ENCODE measurements at places on chromosomes 6 and 20.

DNA sequence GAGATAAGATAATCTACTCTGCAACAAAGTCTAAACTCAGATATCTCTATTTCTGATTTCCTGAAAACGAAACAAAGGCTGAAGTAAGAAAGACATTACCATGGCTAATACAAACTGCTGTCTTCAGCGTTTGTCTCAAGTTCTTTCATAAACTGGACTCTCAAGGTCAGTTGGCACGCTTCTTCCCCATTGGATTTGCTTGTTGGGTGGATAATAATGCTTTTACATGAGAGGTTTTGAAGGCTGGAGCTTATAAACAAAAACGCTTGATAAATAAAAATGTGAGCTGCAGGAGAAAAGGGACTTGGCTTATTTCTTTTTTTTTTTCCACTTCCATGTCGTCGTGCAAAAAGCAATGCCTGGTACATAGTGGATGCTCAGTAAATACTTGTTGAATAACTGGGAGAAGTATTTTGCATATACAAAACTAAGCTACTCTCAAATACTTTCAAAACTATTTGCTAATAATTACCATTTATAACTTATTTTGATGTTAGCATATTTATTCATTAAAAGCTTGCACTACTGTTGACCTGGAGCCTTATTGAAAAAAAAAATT is 65.7 kb upstream of the EEF1A1 start:
- no peak for DNase-seq

DNA sequence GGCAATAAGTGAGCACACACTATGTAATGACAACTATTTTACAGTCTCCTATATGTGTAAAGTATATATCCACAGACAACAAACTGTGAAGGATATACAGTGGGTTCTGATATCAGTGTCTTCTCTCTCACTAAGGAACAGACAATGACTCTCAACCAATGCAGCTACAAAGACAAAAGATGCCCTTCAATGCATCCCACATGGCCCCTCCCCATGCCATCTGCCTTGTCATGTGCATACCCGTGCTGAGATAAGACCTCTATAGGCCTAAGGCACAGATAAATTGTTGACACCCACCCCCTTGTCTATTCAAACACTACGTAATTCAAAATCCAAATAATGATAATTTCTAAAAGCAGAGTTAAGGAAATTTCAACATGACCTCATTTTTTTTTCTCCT is 1123.5 kb upstream of the MAP3K7 start:
- DNase-seq: no peak

DNA sequence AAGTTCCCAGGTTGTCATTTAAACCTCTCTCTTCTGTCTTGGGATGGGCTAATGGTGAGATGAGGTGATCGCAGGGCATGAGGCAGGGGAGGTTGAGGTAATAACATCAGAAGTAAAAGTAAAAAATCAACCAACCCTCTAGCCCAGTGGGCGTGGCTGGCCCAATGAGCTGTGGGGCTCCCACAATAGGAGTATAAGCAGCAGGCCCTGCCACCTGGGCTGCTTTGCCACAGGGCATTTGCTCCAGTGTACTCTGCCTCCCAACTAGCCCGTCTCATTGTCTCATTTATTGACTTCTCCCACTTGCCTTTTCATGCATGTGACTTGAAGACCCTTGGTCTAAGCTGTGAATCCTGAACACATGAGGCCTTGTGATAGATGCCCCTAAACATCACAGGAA is 62.8 kb downstream of the PHACTR3 start:
- no peak for DNase-seq

- no peak for DNase-seq
These were observed 26.5 kb downstream of the GMDS start for GRCh38 chr6:2218866-2219265.

- peak; percentile 42 for DNase-seq
These were observed 38.4 kb upstream of the ARHGAP18 start for GRCh38 chr6:129748212-129748900.

- no peak for DNase-seq
These were observed 232.8 kb downstream of the GRIK2 start for GRCh38 chr6:101626269-101626668.

DNA sequence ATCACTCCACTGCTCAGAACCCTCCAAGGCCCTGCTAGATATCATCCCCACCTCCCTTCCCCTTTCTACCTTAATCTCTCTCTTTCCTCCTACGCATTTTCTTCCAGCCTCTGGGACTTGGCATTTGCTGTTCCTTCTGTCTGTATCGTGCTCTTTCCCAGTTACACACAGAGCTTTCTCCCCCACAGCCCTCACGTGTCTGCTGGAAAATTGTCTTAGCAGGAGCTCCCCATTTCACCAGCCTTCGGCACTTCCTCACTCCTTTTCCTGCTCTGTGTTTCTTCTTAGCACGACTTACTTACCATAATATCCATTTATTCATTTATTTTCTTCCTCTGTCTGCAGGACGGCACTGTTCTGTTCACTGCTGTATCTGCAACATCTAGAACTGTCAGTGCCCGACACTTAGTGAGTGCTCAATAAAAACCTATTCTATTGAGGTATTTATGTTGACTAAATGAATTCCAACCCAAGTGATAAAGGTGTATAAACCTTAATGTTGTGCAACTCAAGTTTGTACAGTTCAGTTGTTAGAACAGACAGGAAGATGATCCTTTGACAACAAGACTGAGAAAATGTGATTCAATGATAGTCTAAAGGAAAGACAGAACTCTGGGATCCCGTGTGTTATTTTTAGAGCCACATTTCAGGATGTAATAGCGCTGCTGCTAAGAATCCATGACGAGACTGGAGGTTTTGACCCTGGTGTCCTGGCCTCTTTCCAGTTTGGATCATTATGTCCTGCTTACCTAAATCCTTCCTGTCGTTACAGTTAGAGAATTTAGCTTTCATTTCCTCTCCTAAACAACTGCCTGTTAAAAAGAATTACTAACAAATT is 170.1 kb upstream of the LAMP5 start:
- DNase-seq: no peak

DNA sequence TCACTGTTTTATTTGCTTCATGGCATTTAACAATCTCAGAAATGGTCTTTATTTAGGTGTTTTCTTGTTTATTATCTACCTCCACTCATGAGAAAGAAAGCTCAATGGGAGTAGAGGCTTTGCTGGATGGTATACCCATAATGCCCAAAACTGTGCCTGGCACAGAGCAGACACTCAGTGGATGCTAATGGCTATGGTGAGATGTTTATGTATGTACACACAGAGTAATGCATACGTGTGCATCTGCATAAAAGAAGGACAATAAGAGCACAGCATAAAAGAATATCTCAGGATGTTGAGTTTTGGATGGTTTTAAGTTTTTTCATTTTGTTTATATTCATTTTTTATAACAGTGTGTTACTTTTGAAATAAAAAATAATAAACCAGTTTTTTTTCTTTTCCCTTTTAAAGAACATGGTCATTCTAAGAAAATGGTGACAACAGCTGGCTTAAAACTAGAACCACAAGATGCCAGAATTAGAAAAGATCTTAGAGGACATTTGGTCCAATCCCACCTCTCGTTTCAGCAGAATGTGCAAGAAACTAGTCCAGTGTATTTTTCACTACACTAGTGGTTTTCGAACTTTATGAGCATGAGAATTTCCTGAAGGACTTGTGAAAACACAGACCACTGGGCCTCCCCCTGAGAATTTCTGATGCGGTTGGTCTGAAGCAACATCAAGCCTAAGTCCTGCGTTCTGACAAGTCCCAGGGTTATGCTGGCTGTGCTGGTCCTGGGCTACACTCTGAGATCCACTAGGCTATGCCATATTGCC is 131.9 kb downstream of the FYN start:
- no peak for DNase-seq
